ENCODE measurements at places on chromosomes 4 and X.

DNA sequence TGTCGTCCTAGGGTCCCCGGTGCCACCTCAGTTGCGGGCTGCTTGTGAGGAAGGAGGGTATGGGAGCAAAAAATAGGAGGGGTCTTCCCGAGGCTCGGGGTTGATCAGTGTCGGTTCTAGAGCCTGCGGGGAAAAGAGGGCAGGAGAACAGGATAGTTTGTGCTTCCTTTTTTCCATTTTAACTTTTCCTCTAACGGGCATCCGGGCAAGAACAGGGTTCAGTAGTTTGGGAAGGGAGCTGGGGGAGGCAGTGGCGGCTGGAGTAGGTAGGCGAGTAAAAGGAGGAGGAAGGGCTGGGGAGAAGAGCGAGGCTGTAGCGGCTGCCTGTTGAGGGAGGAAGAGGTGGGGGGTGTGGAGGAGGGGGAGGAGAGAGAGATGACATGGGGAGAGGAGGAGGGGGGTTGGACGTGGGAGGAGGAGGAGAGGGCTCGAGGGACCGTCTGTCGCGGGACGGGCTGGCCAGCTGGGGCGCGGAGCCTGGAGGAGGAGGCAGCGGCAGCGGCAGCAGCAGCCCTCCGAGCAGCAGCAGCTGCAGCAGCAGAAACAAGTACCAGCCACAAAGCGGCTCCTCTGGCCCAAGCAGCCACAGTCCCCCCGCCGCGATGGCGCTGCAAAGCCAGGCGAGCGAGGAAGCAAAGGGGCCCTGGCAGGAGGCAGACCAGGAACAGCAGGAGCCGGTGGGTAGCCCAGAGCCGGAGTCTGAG, at the start of gene SLC16A2:
Gene SLC16A2 (plus strand): TSS at position 458 of the 704 bp plus-strand sequence. CDS start 145 bp downstream, at position 603.
- DNase-seq, result peak; percentile 38

DNA sequence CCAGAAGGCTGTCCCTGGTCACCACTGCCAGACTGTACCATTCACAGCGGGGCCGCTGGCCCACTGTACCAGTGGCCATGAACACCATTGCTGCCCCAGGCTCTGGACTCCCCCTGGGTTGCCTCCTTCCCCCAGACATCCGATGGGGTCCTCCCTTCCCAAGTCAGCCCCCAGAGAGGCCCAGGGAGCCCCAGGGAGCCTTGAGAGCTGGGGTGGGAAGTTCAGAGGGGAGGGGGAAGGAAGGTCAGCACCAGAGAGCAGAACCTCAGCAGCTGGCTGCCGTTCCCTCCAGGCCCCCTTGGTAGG, 441 bp upstream of the ARHGAP4 start:
- no peak for DNase-seq

- no peak for DNase-seq
Measured at GRCh38 chr4:99817309-99817890, 773 bp downstream of the DAPP1 start.

DNA sequence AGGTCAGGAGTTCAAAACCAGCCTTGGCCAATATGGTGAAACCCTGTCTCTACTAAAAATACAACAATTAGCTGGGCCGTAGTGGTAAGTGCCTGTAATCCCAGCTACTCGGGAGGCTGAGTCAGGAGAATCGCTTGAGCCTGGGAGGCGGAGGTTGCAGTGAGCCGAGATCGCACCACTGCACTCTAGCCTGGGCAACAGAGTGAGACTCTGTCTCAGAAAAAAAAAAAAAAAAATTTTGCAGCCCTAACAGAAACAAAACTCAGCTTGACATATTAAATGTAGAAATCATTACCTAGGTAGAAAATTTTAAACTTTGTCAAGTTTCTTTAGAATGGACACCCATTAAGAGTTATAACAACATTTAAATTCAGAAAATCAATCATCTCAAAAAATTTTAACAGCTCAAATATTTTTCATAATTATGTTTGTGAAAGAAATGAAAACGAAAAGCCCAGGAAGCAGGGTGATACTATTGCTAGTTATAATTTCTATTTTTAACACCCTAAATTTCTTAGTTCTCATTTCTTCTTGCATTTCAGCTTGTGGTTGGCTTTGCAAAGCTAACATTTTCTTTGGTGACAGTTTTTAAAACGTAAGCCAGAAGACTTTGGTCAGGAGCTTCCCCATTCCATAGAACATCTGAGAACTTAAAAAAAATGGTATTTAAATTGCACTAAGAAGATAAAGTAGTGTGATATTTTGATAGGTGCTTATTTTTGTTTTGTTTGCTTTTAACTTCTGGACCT, 33.3 kb upstream of the RBBP7 start:
- no peak for DNase-seq

DNA sequence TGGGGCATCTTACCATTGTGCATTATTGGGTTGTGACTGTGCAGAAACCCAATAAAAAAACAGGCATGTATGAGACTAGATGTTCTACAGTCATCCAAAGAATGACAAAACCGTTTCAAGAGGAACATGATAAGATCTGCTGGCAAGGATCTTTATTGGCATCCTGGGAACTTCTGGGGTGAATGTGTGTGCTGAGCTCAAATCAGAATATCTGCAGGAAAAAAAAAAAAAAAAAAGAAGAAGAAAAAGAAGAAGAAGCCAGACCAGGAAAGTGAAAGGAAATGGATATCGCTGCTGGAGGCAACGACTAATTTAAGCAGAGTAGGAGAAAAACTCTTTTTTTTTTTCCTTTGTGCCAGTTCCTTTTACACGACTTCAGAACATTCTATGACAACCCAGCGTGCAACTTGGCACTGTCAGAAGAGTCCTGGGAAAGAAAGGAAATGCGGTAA, 484.2 kb upstream of the BOD1L1 start:
- no peak for DNase-seq

DNA sequence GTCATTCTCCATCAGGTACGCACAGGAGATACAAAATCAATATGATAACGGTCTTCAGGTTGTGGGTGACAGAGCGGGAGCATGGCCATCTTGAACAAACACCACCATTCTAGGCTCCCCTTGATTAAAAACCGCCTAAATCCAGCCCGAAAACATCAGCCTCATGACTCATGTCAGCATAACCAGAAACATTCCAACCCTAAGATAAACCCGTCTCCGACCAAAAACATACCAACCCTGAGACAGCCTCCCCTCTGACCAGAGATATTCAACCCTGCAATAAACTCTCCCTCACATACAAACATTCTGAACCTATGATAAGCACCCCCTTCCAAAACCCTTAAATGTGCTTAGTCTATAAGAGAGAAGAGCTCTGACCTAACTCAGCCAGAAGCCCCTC, 157.9 kb downstream of the DHRSX start:
- peak; percentile 94 for DNase-seq

GRCh38 chr4:42761804-42762203, 104.9 kb upstream of the ATP8A1 start:
- DNase-seq, result no peak

GRCh38 chr4:62460329-62460728, 1260.2 kb downstream of the ADGRL3 start:
- DNase-seq, result no peak

DNA sequence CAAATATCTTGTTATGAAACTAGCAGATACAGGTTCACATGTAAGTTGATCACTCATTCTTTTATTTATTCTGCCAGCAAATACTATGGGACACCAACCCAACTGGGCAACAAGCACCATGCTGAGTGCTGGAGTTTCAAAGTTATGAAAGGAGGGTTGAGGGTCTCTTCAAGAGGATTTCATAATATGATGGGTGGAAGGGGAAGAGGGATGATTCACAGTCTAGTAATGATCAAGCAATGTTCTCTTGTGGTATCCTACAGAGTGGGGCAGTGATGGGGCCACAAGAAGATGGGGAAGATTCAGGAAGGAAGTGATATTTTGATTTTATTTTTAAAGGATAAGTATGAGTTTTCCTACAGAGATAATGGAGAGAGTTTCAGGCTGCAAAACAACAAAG, 46.2 kb upstream of the TXK start:
- DNase-seq, result no peak

- no peak for DNase-seq
Measured at GRCh38 chrX:66013194-66013816, 26.6 kb downstream of the VSIG4 start.

DNA sequence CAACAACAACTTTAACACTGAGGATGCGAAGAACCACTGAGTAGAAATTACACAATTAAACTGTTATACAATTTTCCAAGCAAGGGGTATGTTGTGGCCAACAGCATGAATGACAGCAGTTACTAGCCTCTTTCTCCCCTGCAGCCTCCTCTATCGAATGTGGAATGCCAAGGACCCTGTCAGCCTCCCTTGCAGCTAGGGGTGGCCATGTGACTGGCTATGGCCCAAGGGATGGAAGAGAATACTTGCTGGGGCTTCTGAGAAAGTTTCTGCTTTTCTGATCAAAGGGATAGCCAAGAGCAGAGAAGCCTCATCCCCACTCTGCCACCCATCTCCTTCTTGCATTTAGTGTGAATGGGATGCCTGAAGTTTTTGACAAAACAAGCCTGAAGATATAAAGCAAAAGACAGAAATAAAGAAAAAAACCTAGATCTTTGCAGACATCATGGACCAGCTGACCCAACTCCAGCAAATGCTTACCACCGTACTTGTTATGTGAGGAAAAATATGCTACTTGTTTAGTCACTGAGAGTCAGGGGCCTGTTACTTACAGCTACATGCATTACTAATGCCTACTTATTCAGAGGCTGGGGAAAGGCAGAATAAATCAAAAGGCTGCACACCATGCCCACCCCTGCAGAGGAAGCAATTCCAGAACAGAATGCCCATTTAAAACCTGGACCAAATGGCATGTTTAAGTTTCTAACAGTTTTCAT, 32.0 kb downstream of the DCTD start:
- no peak for DNase-seq

DNA sequence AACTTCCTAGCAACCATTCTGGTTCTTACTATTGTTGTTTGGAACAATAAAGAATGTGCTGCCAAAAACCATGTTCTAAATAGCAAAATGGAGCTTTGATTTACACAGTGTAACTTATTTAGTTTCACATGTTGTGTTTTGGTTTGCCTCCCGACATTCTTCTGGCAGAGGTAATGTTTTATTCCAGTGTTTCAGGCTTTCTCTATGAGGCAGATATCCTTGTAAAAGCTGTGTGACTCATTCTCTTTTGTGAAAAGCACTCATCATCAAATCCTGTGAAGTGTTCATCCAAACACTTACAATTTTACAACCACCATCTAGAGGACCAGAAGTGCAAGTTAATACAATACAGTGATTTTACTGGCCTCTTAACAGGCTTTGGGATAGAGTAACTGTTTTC, 219.0 kb upstream of the GIMD1 start:
- peak; percentile 40 for DNase-seq

DNA sequence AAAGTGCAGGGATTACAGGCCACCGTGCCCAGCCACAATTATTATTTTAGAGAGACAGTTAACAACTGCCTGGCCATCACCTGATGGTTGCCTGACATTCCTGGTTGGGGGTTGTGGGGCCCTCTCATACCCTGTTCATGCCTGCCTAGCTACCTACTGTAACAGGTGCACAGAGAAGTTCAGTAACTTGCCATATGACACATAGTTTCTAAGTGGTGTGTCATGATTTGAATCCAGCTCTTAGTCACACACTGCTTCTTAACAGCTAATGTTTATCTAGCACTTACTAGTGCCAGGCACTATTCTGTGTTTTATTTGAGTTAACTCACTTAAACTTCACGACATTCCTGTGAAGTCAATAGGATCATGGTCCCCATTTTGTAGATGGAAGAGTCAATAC, 122.7 kb upstream of the JADE1 start:
- no peak for DNase-seq

GRCh38 chr4:183912585-183912984, 7.5 kb downstream of the STOX2 start:
- DNase-seq, result no peak

GRCh38 chr4:142361981-142362380, 484.1 kb downstream of the INPP4B start:
- DNase-seq, result no peak

GRCh38 chrX:116111497-116111896, 59.0 kb upstream of the AGTR2 start:
- DNase-seq, result no peak

DNA sequence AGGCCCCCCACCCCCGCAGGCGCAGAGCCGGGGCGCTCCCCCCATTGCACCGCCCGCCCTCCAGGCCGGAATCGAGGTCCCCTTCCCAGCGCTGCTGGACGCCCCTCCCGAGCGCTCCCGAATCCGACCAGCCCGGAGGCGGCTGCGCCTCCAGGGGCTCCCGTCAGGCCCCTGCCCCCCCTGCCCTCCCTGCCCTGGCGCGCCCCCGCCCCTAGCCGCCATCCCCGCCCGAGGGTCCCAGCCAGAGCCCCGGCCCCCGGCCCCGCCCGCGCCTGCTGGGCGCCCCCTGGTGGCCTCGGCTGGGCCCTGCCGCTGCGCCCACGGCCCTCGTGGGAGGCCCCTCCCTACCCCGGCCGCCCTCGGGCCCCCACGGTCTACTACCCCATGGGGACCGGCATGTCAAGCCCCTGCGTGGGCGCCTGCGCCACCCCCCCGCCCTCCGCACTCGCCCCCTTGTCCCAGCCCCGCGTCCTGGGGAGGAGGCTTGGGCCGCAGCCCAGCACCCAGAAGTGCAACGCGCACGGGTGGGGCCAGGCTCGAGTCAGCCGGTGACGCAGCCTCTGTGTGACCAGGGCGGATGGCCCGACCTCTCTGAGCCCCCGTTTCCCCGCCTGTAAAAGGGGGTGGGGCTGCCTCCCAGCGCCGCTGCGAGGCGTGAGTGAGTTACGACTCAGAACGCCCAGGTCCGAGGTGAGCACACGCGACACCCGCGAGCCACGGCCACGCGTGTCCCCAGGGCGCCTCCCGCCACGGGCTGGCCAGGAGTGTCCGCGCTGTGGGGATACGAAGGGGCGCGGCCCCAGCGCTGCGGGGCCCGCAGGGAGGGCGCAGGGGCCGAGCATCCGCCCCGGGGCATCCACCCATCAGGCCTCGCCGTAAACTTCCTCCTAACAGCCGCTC, 104.9 kb downstream of the FAM53A start:
- peak; percentile 48 for DNase-seq

DNA sequence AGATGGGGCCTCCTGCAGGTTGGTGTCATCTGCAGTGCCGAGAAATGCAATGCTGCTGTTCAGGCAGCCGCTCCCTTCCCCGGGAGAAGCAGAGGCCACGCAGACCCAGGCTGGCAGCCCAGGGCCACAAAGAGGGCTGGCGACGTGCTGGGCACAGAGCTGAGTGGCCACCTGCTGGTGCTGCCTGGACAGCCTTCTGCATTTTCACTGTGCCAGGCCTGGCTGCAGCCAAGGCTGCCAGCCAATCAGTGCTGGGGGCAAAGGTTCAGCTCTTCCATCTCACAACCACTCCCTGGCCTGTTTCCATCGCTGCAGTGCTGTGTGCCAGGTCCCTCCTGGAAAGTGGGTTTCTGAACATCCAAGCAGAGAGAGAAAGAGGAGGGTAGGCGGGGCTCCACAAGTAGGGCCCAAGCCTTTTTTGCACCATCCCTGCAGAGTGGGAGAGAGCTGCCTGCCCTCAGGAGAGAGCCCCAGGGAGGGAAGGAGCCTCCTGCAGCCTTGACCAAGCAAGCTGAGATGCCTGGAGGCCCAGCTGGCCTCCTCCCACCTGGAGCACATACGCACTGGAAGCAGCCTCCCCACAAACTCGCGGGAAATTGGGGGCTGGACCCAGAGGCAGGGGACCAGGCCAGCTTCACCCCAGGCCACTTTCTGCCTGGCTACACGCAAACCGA, 20.1 kb downstream of the ADRA2C start:
- no peak for DNase-seq

GRCh38 chr4:181958446-181958845, 284.8 kb upstream of the TENM3 start:
- DNase-seq, result peak; percentile 32

Data from brain microvascular endothelial cell (primary cell).